ENCODE measurements at places on chromosomes 11 and 22.

GRCh38 chr11:116969694-116970093, 128.5 kb downstream of the SIK3 start:
- H3K36me3 ChIP-seq = peaks cover 3% of the 10 kb centered on the region
- peaks cover 8% of the 10 kb centered on the region for H3K4me1 ChIP-seq
- H3K4me3 ChIP-seq = no peak overlapping the region
- no peak overlapping the region for H3K27ac ChIP-seq

- no peak for DNase-seq
- peaks cover 8% of the 10 kb centered on the region for H3K27me3 ChIP-seq
- H3K4me1 ChIP-seq = peaks cover 12% of the 10 kb centered on the region
- H3K27ac ChIP-seq = no peak overlapping the region
- H3K36me3 ChIP-seq = no peaks in the 10 kb centered on the region
- no peak overlapping the region for H3K4me3 ChIP-seq
Observed at GRCh38 chr11:73651661-73652045, 5.3 kb downstream of the PLEKHB1 start.

- DNase-seq = no peak
- H3K36me3 ChIP-seq = no peaks in the 10 kb centered on the region
- H3K27me3 ChIP-seq = no peaks in the 10 kb centered on the region
- H3K27ac ChIP-seq = no peak overlapping the region
- H3K4me3 ChIP-seq = no peak overlapping the region
Observed at GRCh38 chr22:49239264-49240015, 588.2 kb downstream of the BRD1 start.

GRCh38 chr11:3139086-3139440, 26.0 kb downstream of the OSBPL5 start:
- H3K4me1 ChIP-seq = no peaks in the 10 kb centered on the region
- H3K36me3 ChIP-seq = no peaks in the 10 kb centered on the region
- H3K27me3 ChIP-seq = no peaks in the 10 kb centered on the region
- no peak overlapping the region for H3K4me3 ChIP-seq
- no peak overlapping the region for H3K27ac ChIP-seq
- no peak for DNase-seq

DNA sequence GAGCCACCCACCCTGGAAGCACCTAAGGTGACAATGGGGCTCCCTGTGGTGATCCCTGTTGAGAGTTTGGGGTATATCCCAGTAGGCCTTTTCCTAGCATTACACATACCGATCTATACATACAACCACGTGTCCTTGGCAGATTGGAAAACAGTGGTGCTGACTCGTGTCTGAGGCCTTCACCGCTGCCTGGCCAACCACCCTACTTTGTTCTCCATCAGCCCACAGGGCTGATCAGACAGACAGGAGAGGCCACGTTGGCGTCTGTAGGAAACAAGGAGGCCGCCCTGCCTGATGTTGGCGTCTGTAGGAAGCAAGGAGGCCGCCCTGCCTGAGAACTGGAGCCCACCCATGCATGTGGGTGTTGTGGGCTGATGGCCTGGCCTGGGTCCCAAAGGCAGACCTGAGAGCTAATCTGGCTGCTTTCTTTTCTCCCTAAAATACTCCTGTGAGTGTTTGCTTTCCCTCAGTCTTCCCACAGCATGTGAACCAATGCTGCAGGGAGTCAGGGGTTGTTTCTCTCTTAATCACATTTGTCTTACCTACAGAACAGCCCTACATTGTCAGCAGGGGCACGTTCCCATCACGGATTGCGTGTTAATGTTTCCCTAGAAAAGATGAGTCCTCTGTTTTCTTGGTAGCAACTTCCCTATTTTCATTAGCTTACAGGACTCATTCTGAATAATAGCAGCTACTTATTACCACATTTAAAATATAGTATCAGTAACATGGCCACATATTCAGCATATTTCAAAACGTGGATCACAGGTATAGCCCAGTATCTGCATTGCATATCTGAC, 57.2 kb downstream of the SBF1 start:
- no peak overlapping the region for H3K27ac ChIP-seq
- no peaks in the 10 kb centered on the region for H3K4me1 ChIP-seq
- no peaks in the 10 kb centered on the region for H3K27me3 ChIP-seq
- H3K4me3 ChIP-seq = no peak overlapping the region
- H3K36me3 ChIP-seq = peaks cover 20% of the 10 kb centered on the region

- H3K4me1 ChIP-seq = no peaks in the 10 kb centered on the region
- no peak overlapping the region for H3K4me3 ChIP-seq
- H3K36me3 ChIP-seq = peaks cover 6% of the 10 kb centered on the region
- no peak for DNase-seq
- no peaks in the 10 kb centered on the region for H3K27me3 ChIP-seq
- no peak overlapping the region for H3K27ac ChIP-seq
Observed at GRCh38 chr11:73795925-73796632, 8.4 kb downstream of the MRPL48 start.

- no peaks in the 10 kb centered on the region for H3K36me3 ChIP-seq
- no peak overlapping the region for H3K27ac ChIP-seq
- DNase-seq = no peak
- H3K4me3 ChIP-seq = no peak overlapping the region
Observed at GRCh38 chr11:73280626-73281025, 8.5 kb downstream of the P2RY6 start.

DNA sequence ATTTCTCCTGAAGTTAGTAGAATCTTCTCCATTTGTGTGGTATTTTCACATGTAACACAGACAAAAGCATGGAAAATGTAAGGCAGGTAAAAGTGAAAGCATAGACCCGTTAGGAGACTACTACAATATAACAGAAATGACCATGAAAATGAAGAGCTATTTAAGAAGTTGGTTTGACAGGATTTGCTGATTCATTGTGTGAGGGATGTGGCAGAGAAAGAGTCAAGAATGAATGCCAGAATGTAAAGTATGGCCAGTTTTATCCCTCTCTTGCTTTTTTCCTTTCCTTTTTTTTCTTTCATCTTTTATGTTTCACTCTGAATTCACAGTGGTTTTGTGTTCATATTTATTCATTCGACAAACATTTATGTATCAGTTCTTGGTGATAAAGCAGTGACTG, 115.9 kb downstream of the ARFGAP2 start:
- peaks cover 8% of the 10 kb centered on the region for H3K4me1 ChIP-seq
- H3K4me3 ChIP-seq = no peak overlapping the region
- H3K27me3 ChIP-seq = no peaks in the 10 kb centered on the region

GRCh38 chr11:73396251-73396930, 20.2 kb downstream of the RELT start:
- no peak for DNase-seq
- H3K4me1 ChIP-seq = peaks cover 8% of the 10 kb centered on the region
- no peak overlapping the region for H3K4me3 ChIP-seq
- no peak overlapping the region for H3K27ac ChIP-seq

GRCh38 chr11:42631220-42631843, 680.5 kb upstream of the API5 start:
- no peak overlapping the region for H3K27ac ChIP-seq
- H3K36me3 ChIP-seq = no peaks in the 10 kb centered on the region
- no peak overlapping the region for H3K4me3 ChIP-seq
- DNase-seq = no peak
- no peaks in the 10 kb centered on the region for H3K4me1 ChIP-seq

DNA sequence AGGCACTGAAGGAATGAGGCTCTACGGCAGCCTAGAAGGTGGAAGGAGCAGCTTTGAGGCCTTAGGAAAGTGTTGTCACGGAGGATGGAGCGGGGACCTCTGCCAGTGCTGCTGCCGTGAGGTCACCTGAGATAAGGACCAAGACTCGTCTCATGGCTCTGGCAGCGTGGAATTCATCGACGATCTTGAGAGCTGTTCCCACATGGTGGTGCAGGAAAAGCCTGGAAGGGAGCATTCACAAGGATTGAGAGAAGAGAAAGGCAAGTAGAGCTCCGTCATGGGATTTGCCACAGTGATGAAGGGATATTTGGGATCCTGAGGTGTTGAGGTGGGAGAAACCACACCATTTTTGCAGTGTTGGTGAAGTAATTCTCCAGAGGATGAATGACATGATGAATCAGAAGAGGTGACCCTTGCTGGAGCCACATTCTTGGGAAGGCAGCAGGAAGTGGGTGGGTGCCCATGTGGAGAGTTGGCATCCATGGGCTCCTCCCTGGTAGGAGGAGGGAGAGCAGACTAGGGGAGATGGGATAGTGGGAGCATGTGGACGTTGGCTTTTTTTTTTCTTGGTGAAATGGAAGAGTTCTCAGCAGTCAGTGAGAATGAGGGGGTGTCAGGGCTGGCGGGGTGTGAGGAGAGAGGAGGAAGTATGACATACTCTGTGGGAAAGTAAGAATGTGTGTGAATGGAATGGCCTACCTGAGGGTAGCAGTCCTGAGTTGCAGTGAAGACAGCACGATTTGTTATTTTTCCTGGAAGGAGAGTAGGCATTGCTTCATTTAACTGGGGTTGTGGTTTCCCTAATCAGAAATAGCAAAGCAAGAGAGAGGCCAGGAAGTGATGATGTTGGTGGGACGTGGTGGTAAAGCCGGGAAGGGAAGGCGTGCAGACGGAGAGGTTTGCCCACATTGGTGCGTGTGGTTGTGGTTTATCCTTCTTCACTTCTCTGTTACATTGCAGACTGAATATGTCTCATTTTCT, 11.1 kb downstream of the PPP6R3 start:
- peak; percentile 56 for DNase-seq
- peak overlapping the region; percentile 71 for H3K4me3 ChIP-seq
- peaks cover 30% of the 10 kb centered on the region for H3K36me3 ChIP-seq
- peak overlapping the region; percentile 77 for H3K27ac ChIP-seq
- peaks cover 75% of the 10 kb centered on the region for H3K4me1 ChIP-seq

DNA sequence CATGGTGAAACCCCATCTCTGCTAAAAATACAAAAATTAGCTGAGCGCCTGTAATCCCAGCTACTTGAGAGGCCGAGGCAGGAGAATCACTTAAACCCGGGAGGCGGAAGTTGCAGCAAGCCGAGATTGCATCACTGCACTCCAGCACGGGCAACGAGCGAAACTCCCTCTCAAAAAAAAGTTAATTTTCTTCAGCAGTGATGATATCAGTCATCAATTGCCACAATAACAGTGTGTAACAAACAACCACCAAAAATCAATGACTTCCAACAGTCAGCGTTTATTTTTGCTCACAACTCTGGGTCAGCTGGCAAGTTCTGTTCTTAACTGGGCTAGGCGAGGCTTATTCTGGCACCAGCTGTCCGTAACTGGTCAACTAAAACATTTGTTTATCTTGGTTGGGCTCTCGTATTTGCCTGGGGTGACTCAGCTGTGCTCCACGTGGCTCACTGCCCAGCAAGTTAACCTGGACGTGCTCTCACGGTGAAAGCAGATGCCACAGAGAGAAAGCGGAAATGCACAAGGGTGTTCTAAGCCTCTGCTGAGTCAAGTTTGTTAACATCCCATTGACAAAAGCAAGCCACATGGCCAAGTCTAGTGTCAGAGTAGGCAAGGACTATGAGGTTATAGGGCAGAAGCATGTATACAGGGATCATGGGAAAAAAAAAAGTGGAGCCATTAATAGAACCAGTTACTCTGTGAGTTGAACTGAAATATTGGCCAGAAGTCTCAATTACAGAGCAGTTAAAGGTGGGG, 52.1 kb downstream of the LHFPL7 start:
- H3K4me1 ChIP-seq = no peaks in the 10 kb centered on the region
- no peak overlapping the region for H3K4me3 ChIP-seq
- H3K27ac ChIP-seq = no peak overlapping the region
- H3K27me3 ChIP-seq = peaks cover 7% of the 10 kb centered on the region

DNA sequence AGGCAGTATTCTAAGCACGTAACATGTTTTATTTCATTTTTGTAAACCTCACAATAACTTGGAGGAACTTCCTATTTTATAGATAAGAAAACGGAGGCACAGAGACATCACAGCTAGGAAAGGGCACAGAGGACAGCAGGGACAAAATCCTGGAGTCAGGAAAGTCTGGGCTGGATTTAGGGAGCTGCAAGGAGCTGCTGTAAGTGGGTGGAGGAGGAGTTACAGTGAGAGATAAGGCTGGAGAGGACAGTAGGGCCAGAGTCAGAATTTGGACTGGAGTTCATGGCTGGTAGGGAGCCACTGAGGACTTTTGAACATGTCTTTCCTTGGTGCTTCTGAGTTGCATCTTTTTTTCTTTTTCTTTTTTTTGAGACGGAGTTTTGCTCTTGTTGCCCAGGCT, 32.2 kb upstream of the PTPRJ start:
- no peak for DNase-seq
- peak overlapping the region; percentile 49 for H3K27ac ChIP-seq
- no peak overlapping the region for H3K4me3 ChIP-seq
- peaks cover 2% of the 10 kb centered on the region for H3K36me3 ChIP-seq
- H3K27me3 ChIP-seq = no peaks in the 10 kb centered on the region

- no peaks in the 10 kb centered on the region for H3K27me3 ChIP-seq
- H3K36me3 ChIP-seq = no peaks in the 10 kb centered on the region
- H3K4me1 ChIP-seq = peaks cover 39% of the 10 kb centered on the region
- H3K27ac ChIP-seq = no peak overlapping the region
Observed at GRCh38 chr11:72789493-72790131, 4.2 kb downstream of the STARD10 start.

DNA sequence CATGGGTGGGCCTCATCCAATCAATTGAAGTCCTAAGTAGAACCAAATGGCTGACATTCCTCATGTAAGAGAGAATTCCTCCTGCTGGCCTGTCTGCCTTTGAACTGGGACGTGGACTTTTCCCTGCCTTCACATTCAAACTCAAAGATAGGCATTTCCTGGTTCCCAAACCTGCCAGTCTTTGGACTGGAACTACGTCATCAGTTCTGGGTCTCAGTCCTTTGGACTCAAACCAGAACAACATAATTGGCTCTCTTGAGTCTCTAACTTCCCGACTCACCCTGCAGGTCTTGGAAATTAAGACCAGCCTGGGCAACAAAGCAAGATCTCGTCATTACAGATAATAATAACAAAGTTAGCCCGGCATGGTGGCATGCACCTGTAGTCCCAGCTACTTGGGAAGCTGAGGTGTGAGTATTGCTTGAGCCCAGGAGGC, 38.7 kb upstream of the NARS2 start:
- H3K27me3 ChIP-seq = peaks cover 5% of the 10 kb centered on the region
- H3K27ac ChIP-seq = no peak overlapping the region
- no peak overlapping the region for H3K4me3 ChIP-seq
- no peaks in the 10 kb centered on the region for H3K4me1 ChIP-seq
- no peak for DNase-seq

GRCh38 chr11:10608584-10608983, 40.1 kb upstream of the LYVE1 start:
- peaks cover 2% of the 10 kb centered on the region for H3K36me3 ChIP-seq
- peaks cover 30% of the 10 kb centered on the region for H3K27me3 ChIP-seq
- peaks cover 20% of the 10 kb centered on the region for H3K4me1 ChIP-seq
- no peak overlapping the region for H3K4me3 ChIP-seq
- no peak for DNase-seq
- H3K27ac ChIP-seq = no peak overlapping the region

- peaks cover 4% of the 10 kb centered on the region for H3K27me3 ChIP-seq
- H3K36me3 ChIP-seq = no peaks in the 10 kb centered on the region
- H3K27ac ChIP-seq = no peak overlapping the region
- no peak for DNase-seq
Observed at GRCh38 chr22:48331691-48332220, 1495.9 kb downstream of the BRD1 start.

- H3K4me1 ChIP-seq = peaks cover 9% of the 10 kb centered on the region
- DNase-seq = no peak
- no peak overlapping the region for H3K27ac ChIP-seq
- H3K4me3 ChIP-seq = no peak overlapping the region
- H3K27me3 ChIP-seq = no peaks in the 10 kb centered on the region
Observed at GRCh38 chr22:19974268-19974861, 32.7 kb upstream of the TXNRD2 start.

GRCh38 chr11:38927993-38928392, 2330.0 kb upstream of the RAG2 start:
- no peak overlapping the region for H3K4me3 ChIP-seq
- no peak for DNase-seq
- H3K27me3 ChIP-seq = no peaks in the 10 kb centered on the region
- no peaks in the 10 kb centered on the region for H3K36me3 ChIP-seq
